Thoracic aorta (tissue), 2 donors: ENCODE measurements at places on chromosomes 2 and 18. TPM values are rescaled to one million over a fixed set of nuclear protein-coding genes. Genes with fewer than 3 reads are reported as not detected.

The AGXT gene
- total RNA-seq = not detected

DNA sequence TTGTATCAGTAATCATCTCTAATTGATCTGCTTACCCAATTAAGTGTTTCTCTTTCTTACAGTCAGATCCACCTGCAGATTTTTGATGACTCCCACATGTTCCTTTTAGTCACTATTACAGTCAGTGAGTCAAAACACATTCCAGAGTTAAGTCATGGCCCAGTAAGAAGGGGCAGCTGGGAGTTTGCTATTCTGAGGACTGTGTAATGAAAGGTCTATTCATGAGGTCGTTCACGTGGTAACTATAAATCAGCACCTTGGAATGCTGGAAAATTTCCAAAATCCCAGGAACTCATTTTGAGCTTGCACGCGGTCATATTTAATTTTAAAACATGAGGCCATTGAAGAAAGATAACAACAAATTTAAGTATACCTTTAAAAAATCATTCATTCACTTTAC, 252.5 kb downstream of the XIRP2 start:
- no peaks in the 10 kb centered on the region for H3K27me3 ChIP-seq
- H3K4me1 ChIP-seq = peaks cover 26% of the 10 kb centered on the region
- H3K27ac ChIP-seq = peak overlapping the region; percentile 43
- H3K36me3 ChIP-seq = no peaks in the 10 kb centered on the region

DNA sequence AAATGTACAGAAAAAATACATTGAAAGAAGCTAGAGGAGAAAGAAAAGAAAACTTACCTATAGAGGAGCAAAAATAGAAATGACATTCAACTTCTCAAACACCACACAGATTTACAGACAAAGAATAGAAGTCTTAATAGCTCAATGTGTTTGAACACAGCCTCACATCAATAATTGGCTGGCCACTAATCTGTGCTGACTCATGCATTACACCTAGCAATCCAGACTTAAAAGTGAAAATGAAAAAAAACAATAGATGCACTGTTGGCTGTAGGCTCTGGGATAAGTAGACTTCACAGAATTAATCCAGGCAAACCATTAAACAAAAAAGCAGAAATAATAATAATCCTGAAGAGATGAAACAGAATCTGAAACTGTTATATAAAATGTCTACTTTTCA, 961.3 kb upstream of the CELF4 start:
- no peaks in the 10 kb centered on the region for H3K36me3 ChIP-seq
- H3K4me1 ChIP-seq = no peaks in the 10 kb centered on the region
- no peak overlapping the region for H3K27ac ChIP-seq
- DNase-seq = no peak
- no peaks in the 10 kb centered on the region for H3K27me3 ChIP-seq

The IL1B gene
- total RNA-seq = 4.0 TPM

GRCh38 chr2:232275670-232276069, 102.9 kb upstream of the ALPP start:
- H3K27ac ChIP-seq = no peak overlapping the region
- no peak for DNase-seq
- no peaks in the 10 kb centered on the region for H3K27me3 ChIP-seq
- no peaks in the 10 kb centered on the region for H3K36me3 ChIP-seq

- no peaks in the 10 kb centered on the region for H3K27me3 ChIP-seq
- no peak for DNase-seq
- H3K27ac ChIP-seq = no peak overlapping the region
- H3K4me3 ChIP-seq = no peak overlapping the region
- no peaks in the 10 kb centered on the region for H3K36me3 ChIP-seq
Measured at GRCh38 chr2:27175330-27175729, 26.5 kb downstream of the TCF23 start.

DNA sequence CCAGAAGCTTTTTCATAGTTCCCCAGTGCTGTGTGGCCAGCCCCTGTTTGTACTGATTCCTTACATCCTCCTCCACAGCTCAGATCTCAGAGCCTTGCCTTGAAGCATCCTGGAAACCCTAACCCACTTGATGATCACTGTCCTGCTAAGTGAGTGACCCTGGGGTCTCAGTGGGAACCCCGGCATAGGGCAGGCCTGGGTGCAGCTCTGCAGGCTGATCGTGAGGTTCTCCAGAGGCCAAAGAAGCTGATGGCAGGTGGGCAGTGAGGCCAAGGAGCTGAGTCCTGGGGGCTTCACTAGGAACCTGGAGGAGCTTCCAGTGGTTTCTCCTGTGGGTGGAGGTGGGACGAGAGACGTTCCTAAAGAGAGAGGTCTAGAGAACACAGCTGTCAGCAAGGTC, 47.4 kb upstream of the BIN1 start:
- H3K27ac ChIP-seq = no peak overlapping the region
- H3K36me3 ChIP-seq = no peaks in the 10 kb centered on the region
- DNase-seq = no peak
- no peaks in the 10 kb centered on the region for H3K27me3 ChIP-seq
- no peaks in the 10 kb centered on the region for H3K4me1 ChIP-seq
- H3K4me3 ChIP-seq = no peak overlapping the region

DNA sequence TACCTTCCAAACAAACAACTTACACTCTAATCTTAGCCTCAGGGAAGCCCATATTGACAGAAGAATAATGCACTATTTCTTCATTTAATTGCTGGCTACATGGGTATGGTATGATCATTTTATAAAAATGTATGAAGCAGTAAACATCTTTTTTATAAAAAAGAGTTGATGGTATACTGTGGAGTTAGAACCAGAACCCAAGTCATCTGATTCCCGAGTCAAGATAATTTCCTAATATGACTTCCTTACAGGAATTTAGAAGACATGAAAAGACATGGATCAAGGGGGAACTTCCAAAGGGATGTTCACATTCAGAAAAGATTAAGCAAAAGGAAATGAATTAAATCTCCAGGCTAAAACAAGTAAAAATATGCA, 171.8 kb downstream of the NBAS start:
- H3K27me3 ChIP-seq = no peaks in the 10 kb centered on the region
- H3K27ac ChIP-seq = no peak overlapping the region
- no peaks in the 10 kb centered on the region for H3K4me1 ChIP-seq
- DNase-seq = no peak

GRCh38 chr2:101272045-101272784, 19.5 kb downstream of the CNOT11 start:
- H3K4me1 ChIP-seq = no peaks in the 10 kb centered on the region
- no peaks in the 10 kb centered on the region for H3K27me3 ChIP-seq
- H3K27ac ChIP-seq = no peak overlapping the region

- H3K4me1 ChIP-seq = no peaks in the 10 kb centered on the region
- H3K27me3 ChIP-seq = no peaks in the 10 kb centered on the region
- H3K4me3 ChIP-seq = no peak overlapping the region
- H3K27ac ChIP-seq = no peak overlapping the region
- no peak for DNase-seq
Measured at GRCh38 chr2:220847589-220847988, 724.5 kb downstream of the EPHA4 start.

The CAPN14 gene
- not detected for total RNA-seq

DNA sequence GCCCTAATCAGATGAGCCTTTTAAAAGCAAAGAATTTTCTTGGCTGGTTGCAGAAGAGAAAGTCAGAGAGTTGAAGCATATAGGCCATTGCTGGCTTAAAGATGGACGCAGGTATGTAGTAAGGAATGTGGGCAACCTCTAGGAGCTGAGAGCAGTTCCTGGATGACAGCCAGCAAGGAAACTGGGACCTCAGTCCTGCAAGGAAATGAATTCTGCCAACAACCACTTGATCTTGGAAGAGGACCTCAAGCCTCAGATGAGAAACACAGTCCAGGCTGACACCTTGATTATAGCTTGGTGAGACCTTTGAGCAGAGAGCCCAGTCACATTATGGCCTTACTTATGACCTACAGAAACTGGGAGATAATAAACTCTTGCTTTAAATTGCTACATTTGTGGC, 15.7 kb downstream of the PHOSPHO2 start:
- no peak for DNase-seq
- no peaks in the 10 kb centered on the region for H3K27me3 ChIP-seq
- no peaks in the 10 kb centered on the region for H3K36me3 ChIP-seq
- H3K27ac ChIP-seq = no peak overlapping the region
- H3K4me1 ChIP-seq = no peaks in the 10 kb centered on the region

The CXCR4 gene
- total RNA-seq = 42.2 TPM

DNA sequence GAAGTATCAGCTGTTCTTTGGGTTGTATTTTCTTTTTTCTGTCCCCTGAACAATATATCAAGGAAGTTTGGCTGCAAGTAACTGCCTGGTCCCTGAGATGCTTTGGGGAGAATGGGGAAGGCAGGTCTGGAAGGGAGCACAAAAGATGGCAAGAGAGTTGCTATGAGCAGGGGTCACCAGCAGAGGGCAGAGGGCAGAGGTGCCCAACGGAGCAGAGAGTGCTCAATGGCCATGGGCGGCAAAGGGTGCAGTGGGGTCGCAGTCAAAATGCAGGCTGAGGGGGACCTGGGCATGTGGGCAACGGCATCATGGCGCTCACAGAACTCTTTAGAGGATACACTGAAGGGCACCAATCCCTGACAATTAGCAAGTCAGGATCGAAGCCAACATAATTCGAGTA, 107.7 kb upstream of the ATP8B1 start:
- no peaks in the 10 kb centered on the region for H3K36me3 ChIP-seq
- no peaks in the 10 kb centered on the region for H3K27me3 ChIP-seq
- H3K4me3 ChIP-seq = no peak overlapping the region

The GREB1L gene
- 12.7 TPM for total RNA-seq

The CDCA7 gene
- total RNA-seq = 4.9 TPM

DNA sequence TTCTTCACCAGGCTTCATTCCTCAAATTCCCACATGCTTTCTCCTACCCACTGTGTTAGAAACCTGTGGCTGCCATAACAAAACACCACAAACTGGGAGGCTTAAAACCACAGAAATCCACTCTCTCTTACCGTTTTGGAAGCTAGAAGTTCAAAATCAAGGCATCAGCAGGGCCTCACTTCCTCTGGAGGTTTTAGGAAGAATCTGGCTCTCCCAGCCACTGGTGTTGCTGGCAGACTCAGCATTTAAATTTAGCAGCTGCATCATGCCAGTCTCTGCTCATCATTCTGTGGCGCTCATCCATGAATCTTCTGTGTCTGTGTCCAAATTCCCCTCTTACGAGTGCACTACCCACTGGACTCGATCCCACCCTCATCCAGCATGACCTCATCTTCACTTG, 248.5 kb downstream of the ZNF516 start:
- DNase-seq = no peak
- no peak overlapping the region for H3K27ac ChIP-seq
- no peaks in the 10 kb centered on the region for H3K36me3 ChIP-seq
- no peaks in the 10 kb centered on the region for H3K27me3 ChIP-seq
- no peak overlapping the region for H3K4me3 ChIP-seq

DNA sequence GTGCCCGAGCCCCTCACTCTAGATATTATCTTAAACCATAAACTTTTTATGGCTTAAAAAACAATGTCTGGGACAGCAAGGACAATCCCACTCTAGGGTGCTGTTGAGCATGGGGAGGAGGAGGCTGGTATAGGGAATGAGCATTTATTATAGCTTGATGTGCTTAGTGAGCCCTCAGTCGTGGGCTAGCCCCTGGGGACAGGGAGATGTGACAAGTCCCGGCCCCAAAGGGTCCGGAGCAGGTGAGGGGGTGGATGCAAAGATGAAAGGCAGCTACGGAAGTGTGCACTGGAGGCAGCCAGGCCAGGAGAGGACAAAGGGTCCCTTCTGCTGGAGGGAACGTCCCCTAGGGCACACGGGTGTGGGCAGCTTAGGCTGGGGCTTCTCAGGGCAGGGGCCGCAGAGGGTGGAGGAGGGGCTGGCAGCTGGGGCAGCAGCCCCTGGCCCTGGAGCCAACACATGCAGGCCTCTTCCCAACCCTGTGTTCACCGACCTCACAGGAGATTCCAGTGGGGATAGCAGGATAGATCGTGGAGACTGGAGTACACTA, 106.3 kb upstream of the GPC1 start:
- H3K27me3 ChIP-seq = no peaks in the 10 kb centered on the region
- H3K4me1 ChIP-seq = no peaks in the 10 kb centered on the region
- H3K36me3 ChIP-seq = no peaks in the 10 kb centered on the region
- H3K27ac ChIP-seq = no peak overlapping the region
- DNase-seq = no peak

The HRH4 gene
- total RNA-seq = 2.5 TPM

- no peak for DNase-seq
- H3K4me3 ChIP-seq = no peak overlapping the region
- peak overlapping the region; percentile 100 for H3K27ac ChIP-seq
- peaks cover 23% of the 10 kb centered on the region for H3K36me3 ChIP-seq
- no peaks in the 10 kb centered on the region for H3K27me3 ChIP-seq
- H3K4me1 ChIP-seq = peaks cover 22% of the 10 kb centered on the region
Measured at GRCh38 chr18:3455907-3456685, 6.1 kb downstream of the TGIF1 start.

- H3K27me3 ChIP-seq = no peaks in the 10 kb centered on the region
- DNase-seq = no peak
- no peak overlapping the region for H3K4me3 ChIP-seq
- no peaks in the 10 kb centered on the region for H3K36me3 ChIP-seq
Measured at GRCh38 chr2:235500110-235500760, 6.4 kb downstream of the AGAP1 start.

DNA sequence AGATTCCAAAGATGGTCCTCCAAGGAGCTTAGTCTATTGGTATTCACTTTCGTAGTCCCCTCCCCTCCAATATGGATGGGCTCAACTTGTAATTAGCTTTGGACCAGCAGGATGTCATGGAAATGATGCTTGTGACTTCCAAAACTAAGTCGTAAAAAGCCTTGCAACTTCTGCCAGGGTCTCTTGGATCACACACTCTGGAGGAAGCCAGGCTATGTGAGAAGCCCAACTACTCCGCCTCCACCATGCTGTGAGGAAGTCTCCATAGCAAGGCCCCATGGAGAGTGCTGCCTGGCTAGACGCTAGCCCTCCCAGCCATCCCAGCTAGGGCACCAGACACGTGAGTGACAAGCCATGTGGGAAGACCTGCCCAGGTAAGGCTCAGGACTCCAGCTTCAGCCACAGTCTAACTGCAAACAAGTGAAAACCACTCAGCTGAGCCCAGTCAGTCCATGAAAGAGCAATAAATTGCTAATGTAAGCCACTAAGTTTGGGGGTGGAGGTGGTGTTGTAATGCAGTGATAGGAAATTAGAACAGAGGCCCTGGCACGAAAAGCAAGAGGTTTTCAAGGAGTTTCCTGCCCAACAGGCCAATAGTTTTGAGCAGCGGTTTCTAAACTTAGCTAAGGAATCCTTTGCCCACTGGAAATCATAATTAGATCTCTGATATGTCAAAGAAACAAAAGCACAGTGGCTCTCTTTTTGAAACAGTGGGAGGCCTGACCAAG, 77.5 kb upstream of the GLI2 start:
- peaks cover 24% of the 10 kb centered on the region for H3K4me1 ChIP-seq
- no peak overlapping the region for H3K27ac ChIP-seq
- no peak for DNase-seq
